ENCODE measurements at places on chromosomes 12 and 14. TPM values are rescaled to one million over a fixed set of nuclear protein-coding genes. Genes with fewer than 3 reads are reported as not detected.

Gene GALNT8
- total RNA-seq: 1.5 TPM

Gene PAH
- total RNA-seq: not detected

Gene ASIC1
- 0.96 TPM for total RNA-seq

Gene DNAJC22
- 0.08 TPM for total RNA-seq

Gene CBX5
- 44.1 TPM for total RNA-seq

Gene KTN1
- 294 TPM for total RNA-seq

DNA sequence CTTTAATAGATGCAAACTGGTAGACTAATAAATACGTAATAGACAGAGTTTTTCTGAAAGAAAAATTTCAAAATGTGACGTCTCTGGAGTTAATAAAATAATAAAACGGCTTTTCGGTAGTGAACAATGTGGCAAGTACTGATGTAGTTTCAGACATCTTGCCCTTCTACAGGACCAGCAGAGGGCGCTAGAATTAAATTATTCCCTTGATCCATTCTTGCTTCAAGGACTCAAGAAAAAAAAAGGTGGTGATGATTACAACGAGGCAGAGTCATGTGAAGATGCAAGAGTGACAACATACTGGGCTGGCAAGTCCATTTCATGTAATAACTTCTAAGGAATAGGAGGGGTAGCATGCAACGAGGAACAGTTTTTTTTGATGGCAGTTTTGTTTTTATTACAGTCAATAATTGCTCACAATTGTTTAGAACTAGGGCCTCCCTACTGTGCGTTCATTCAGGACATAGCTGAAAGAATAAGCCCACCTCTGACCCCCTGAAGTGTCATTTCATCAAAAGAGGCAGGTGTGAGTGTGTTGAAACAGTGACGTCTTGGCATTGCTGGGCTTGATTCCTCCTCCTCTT, 101.0 kb upstream of the GZMB start:
- peaks cover 3% of the 10 kb centered on the region for H3K4me1 ChIP-seq
- H3K27ac ChIP-seq: no peak overlapping the region
- H3K36me3 ChIP-seq: no peaks in the 10 kb centered on the region
- H3K4me3 ChIP-seq: no peak overlapping the region
- H3K27me3 ChIP-seq: no peaks in the 10 kb centered on the region
- DNase-seq: no peak

DNA sequence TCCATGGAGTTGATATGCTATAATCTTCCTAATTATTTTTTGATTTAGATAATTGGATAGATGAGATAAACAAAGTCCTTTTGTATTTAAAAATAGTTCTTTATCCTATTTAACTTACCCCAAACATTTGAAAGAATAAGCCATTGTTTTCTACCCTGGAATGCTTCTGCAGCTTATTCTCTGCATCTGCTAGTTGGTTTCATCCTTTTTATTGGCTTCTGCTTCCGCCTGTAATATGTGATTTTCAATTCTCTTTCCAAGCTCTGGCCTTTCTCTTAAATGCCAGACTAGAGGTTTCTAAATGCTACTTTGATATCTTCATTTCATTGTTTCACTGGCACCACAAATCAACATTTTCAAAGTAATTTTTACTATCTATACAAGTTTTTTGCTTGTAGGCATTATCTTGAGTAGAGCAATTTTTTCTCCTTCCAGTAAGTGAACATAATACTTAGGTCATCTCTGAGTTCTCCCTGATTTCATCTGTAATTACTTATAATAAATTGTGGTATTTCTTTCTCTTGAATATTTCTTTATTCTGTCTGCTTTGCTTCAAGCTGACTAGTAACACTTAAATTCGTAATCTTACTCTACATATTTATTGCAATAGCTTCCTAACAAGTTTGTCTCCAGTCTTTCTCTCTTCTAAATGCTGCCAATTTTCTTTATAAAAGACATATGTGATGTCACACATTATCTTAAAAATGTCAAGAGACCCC, 958.4 kb downstream of the SLC6A15 start:
- no peaks in the 10 kb centered on the region for H3K36me3 ChIP-seq
- H3K4me3 ChIP-seq: no peak overlapping the region

GRCh38 chr14:74682169-74682952, 30.5 kb downstream of the AREL1 start:
- peaks cover 20% of the 10 kb centered on the region for H3K4me1 ChIP-seq
- no peak for DNase-seq
- H3K27me3 ChIP-seq: no peaks in the 10 kb centered on the region
- no peak overlapping the region for H3K4me3 ChIP-seq

DNA sequence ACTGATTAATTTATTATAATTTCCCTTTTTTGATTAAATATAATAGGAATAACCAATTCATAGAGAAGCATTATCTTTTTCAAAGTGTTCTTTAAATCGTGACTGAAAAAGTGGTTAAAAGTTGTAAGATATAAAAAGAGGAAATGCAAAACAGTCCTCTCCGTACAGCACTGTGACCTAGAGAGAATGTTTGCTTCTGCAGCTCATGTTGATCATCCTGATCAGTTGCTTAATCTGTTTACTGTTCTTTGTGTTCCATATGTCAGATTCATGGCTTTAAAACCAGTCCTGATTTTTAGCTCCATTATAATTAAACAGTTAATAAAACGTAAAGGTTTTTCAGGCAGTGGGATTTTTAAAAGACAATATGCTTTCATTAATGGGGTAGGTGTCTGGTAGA, 4.7 kb downstream of the TTC8 start:
- H3K36me3 ChIP-seq: no peaks in the 10 kb centered on the region
- no peak overlapping the region for H3K4me3 ChIP-seq
- no peak overlapping the region for H3K27ac ChIP-seq
- H3K27me3 ChIP-seq: no peaks in the 10 kb centered on the region

GRCh38 chr12:108133482-108133881, 4.4 kb downstream of the WSCD2 start:
- H3K36me3 ChIP-seq: no peaks in the 10 kb centered on the region
- peaks cover 56% of the 10 kb centered on the region for H3K27me3 ChIP-seq
- H3K4me1 ChIP-seq: peaks cover 20% of the 10 kb centered on the region
- DNase-seq: peak; percentile 39
- H3K27ac ChIP-seq: no peak overlapping the region

- H3K27ac ChIP-seq: peak overlapping the region; percentile 89
- no peak overlapping the region for H3K4me3 ChIP-seq
- H3K4me1 ChIP-seq: peaks cover 74% of the 10 kb centered on the region
- DNase-seq: no peak
These were observed 214.0 kb downstream of the CHST11 start for GRCh38 chr12:104670439-104671408.

GRCh38 chr14:85016496-85016895, 513.4 kb upstream of the FLRT2 start:
- no peak for DNase-seq
- H3K36me3 ChIP-seq: no peaks in the 10 kb centered on the region
- no peak overlapping the region for H3K27ac ChIP-seq
- H3K4me1 ChIP-seq: no peaks in the 10 kb centered on the region
- H3K27me3 ChIP-seq: no peaks in the 10 kb centered on the region
